ENCODE measurements at places on chromosomes 16 and 17.

- DNase-seq, result peak; percentile 66
Observed at GRCh38 chr17:77374170-77374936, 233.6 kb downstream of the SEC14L1 start.

- no peak for DNase-seq
Observed at GRCh38 chr17:80119271-80119791, 17.9 kb downstream of the GAA start.

- no peak for DNase-seq
Observed at GRCh38 chr16:17367923-17368322, 102.8 kb downstream of the XYLT1 start.

GRCh38 chr16:65105171-65105570 lies 16.7 kb downstream of the CDH11 start:
- DNase-seq, result no peak

- no peak for DNase-seq
Observed at GRCh38 chr17:61587807-61588660, 3.0 kb downstream of the NACA2 start.

- no peak for DNase-seq
Observed at GRCh38 chr17:81580481-81580880, 28.3 kb upstream of the FAAP100 start.

DNA sequence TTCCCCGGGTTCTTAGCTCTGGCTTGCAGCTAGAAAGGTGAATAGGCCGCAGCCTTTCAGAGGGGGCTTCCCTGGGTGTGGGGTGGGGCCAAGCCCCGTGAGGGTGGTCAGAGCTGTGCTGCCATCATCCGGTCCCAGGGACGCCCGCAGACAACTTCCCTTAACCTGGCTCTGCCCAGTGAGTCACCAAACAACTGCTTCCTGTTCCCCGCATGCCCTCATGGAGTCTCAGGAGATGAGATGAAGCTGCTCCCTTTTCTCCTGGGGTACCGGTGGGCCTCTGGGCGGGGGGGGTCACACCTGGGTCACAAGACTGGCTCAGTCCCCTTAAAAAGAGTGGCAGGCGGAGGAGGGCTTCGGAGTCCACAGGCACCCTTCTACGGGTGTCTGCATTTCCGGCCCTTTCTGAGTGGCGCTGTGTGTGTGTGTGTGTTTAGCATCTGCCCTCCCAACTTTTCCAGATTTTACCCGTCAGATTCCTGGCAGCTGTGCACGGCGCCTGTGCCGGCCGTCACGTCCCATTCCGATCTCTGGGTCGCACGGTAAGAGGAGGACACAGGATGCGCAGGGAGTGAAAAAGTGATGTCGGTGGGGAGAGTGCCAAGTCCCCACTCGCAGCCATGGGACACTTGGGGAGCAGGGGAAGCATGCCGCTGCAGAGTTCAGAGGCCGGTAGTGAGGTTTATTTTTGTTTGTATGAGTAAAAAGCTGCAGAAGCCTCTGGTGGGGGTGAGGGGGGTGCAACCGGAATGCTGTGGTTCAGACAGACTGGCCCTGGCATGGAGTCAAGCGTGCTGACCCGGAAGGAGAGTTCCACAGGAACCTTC lies 16.8 kb downstream of the HIC1 start:
- DNase-seq, result no peak

DNA sequence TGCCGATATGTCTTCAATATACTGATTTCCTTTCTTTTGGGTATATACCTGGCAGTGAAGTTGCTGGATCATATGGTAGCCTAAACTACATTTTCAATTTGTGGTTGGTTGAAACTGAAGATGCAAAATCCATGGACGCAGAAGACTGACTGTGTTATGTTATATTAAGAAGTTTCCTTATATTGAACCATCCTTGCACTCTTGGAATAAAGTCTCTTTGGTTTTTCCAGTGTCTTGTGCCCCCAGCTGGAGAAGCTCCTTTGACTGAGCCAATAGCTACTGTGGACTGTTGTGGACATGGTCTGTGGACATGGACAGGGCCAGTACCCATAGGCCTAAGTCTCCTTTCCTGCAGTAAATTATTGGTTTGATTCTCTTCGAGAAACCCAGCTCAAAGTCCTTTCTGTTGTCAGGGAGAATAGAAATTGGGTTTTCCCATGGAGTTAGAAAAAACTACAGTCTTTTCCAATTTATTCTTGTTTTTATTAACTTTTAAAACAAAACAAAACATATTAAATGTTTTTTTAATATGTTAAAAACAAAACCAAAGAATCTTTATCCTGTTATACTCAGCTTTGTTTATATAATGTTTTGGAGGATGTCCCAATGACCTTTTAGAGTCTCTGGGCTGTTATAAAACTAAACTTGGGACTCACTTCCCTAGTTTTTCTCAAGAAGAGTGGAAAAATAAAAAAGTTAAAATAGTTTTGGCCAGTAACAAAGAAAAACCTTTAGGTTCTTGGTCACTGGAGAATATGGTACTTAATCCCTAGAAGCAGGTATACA lies 15.2 kb upstream of the IL34 start:
- DNase-seq, result no peak

GRCh38 chr16:50591800-50592771 lies 43.9 kb downstream of the NKD1 start:
- no peak for DNase-seq

DNA sequence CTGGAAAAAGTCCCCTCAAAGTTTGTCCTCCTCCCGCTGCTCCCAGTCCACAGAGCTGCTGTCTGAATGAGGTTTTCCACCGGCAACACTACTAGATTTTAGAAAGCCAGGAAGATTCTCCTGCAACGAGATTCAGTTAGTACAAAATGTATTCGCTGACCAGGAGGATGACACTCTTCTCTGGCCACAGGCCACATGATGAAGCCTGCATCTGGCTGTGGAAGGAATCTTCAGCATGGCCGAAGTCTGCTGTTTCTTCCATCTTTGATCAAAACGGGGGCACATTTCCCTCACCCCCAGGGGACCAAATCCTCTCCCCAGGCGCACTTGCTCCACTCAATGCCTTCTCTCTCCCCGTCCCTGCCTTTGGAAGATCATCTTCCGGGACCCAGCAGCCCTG lies 215.8 kb upstream of the NLRP1 start:
- DNase-seq, result no peak

DNA sequence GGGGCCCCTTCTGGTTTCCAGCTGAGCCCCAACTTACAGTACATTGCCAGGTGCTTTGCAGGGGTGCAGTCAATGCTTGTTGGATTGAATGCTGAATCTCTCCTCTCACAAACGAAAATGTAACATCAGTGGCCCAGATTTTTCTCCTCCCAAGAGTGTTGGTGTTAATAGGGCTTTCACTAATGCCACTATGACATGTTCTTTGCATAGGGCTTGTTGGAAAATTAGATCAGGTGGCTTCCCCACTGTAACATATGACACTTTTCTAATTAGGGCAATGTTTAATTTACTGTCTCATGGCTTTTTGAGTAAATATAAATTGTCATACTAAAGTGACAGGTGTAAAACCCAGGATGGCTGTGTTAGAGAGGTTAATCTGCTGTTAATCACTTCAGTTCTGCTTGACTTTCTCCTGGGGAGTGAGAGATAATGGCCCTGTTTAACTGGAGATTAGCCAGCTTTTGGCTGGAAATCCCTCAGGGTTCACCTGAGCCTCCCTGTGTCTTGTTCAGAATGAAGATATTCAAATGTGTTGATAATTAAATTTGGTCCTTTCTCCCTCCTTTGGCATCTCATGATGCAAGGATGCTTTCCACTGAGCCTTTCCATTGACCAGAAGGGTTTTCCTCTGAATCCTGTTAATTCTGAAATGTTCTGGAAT lies 502.3 kb downstream of the RBFOX1 start:
- DNase-seq, result no peak

DNA sequence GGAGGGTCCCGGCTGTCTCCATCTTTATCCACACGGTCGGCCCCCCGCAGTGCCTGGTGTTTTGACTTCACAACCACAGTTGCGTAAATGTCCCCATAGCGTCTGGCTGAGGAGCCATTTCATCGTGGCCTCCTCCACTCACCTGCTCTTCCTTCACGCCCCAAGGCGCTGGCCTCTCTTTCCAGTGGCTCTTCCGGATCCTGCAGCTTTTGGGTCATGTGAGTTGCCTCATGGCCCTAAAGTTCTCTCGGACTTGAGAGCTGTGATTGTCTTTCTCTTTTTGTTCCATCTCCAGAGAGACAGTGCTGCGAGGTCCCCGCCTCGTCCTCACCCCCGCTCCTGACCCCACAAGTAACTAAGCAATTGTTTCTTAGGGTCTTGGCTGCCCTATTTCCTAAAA lies 22.7 kb downstream of the FLYWCH1 start:
- no peak for DNase-seq

DNA sequence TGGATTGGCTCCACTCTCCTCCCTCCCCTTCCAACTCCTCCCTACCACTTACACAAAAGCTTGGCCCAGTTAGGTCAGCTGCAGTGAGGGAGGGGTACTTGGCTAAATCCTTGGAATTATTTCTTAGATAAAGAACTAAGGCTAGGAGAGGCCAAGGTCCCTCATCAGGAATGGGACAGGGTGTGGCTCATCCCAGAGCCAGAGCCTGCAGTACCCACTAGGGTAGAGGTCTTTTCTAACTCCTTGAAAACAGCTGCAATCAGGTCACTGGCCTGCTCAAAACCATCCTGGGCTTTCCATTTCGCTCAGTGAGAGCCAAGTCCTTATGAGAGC lies 1.9 kb upstream of the SLC46A1 start:
- DNase-seq, result no peak

GRCh38 chr16:53937161-53937880 lies 233.4 kb downstream of the FTO start:
- no peak for DNase-seq

- no peak for DNase-seq
Observed at GRCh38 chr17:2962729-2963128, 100.7 kb downstream of the OR1D5 start.

DNA sequence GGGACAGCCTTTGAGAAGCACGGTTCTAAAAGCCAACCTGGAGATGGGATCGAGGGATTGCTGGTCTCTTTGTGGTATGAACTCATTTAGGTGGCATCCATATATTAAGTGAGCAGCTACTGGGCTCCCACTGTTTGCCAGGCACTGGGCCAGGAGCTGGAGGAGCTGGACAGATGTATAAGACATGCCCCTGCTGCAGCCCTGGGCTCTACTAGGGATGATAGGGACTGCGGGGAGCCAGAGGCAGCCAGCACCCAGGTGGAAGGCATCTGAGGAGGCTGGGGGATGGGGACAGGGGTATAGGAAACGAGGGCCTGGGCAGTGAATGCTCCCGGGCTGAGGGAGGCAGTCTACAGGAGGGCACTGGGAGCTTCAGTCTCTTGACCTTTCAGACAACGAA lies 53.0 kb upstream of the MEAK7 start:
- no peak for DNase-seq

DNA sequence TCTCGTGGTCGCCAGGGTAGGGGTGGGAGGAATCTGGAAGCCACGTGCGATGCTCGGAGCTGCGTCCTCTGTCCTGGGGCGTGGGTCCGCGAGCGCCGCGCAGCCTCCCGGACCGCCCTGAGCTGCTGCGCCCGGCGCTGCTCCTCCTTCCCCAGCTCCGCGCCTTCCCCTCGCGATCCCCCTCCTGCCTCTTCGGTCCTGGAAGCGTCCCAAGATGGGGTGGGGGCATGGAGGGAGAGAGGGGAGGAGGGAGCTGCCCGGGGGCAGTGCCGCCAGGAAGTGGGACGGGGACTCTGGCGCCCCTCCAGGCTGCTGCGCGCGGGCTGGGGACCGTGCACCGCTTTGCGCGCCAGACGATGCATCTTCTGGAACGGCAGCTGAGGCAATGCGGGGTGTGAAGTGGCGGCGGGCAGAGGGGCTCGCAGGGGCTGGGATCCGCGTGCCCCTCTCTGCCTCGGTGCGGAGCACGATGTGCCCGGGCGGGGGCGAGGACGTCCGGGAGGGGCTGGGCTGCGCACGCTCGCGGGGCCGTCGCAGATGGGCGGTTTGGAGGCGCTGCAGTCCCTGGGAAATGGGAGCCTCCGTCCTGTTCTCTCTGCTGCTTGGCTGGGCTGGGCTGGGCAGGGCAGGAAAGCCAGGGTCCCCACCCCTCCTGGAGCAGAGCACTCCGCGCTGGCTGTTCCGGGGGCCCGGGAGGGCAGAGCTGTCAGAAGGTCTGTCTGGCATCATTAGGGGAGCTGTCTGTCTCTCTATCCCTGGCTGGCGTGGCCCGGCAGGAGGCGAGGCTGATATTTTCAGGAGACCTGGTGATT lies 388.0 kb downstream of the SEC14L1 start:
- no peak for DNase-seq

- DNase-seq, result no peak
Observed at GRCh38 chr17:15452746-15453145, 14.7 kb downstream of the CDRT4 start.

DNA sequence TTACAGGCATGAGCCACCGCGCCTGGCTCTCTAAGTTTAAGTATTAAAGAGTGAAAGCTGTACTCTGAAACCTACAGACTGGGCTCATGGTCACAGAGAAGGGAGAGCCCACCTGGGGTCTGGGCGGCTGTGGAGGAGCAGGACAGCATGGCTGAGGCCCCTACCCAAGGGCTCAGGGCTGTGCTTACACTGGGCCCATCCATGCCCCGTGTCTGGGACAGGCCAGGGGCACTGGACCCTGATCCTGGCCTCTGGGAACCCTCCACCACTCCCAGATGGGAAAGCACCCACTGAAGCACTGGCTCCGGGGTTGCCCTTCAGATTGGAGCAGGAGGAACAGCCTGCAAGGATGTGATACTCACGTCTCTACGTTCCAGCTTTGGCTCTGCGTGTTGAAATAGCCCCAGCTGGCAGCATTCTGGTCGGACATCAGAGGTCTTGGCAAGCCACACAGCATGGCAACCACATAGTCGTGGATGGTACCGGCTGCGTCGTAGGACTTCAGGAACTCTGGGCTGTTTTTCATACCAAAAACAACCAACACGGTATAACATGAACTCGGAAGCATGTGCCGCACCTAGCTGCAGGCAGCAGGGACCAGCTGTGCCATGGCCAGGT lies 13.0 kb downstream of the SHPK start:
- no peak for DNase-seq

DNA sequence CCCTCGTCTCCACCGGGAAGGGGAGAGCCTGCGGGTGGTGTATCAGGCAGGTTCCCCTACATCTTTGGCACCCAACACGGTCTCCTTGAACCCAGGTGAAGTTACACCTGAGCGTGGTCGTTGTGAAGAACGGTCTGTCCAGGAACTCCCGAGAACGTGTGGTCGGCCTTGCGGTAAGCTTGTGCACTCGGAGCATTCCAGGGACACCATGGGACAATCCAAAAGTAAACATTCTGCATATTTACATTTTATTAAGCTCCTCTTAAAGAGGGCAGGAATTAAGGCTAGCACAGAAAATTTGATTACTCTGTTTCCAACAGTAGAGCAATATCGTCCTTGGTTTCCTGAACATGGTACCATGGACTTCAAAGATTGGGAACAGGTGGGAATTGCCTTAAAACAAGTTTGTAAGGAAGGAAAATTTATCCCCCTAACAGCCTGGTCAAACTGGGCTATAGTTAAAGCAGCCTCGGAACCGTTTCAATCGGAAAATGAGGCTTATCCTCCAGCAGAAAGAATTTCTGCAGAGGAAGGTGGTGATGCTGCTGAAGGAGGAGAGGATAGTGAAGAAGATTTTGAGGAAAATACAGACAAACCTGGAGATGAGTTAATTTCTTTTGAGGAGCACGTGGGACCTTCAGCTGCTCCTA lies 18.2 kb downstream of the ALOX15B start:
- no peak for DNase-seq

DNA sequence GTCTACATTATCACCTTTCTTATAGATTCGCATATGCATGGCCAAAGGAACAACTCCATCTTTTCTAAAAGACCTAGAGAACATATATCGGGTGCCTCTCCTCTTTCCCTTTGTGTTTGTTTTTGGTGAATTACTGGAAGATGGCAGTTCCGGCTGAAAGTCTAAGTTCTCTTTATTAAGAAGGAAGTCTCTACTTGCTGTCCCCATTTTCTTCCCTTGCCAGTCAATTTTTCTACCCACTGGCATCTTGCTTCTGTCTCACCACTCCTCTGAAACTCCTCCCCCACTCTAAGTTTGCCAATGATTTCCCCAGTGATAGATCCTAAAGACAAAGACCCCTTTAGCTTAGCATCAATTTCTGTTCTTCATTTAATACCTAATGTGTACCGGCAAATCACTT lies 93.9 kb upstream of the CORO6 start:
- DNase-seq, result no peak
